Tibial nerve (tissue), 4 donors: ENCODE measurements at places on chromosomes 6 and 20. TPM values are rescaled to one million over a fixed set of nuclear protein-coding genes. Genes with fewer than 3 reads are reported as not detected.
A peak's percentile ranks its signal among the peaks of the same experiment; 100 is the strongest.

The MCM3 gene
- 67.1 TPM for total RNA-seq

The IPCEF1 gene
- 1.2 TPM for total RNA-seq

The TMEM200A gene
- total RNA-seq: 11.8 TPM

The TMEM181 gene
- total RNA-seq: 16.7 TPM

The ADGB gene
- total RNA-seq: not detected

The SAMD3 gene
- 0.78 TPM for total RNA-seq

DNA sequence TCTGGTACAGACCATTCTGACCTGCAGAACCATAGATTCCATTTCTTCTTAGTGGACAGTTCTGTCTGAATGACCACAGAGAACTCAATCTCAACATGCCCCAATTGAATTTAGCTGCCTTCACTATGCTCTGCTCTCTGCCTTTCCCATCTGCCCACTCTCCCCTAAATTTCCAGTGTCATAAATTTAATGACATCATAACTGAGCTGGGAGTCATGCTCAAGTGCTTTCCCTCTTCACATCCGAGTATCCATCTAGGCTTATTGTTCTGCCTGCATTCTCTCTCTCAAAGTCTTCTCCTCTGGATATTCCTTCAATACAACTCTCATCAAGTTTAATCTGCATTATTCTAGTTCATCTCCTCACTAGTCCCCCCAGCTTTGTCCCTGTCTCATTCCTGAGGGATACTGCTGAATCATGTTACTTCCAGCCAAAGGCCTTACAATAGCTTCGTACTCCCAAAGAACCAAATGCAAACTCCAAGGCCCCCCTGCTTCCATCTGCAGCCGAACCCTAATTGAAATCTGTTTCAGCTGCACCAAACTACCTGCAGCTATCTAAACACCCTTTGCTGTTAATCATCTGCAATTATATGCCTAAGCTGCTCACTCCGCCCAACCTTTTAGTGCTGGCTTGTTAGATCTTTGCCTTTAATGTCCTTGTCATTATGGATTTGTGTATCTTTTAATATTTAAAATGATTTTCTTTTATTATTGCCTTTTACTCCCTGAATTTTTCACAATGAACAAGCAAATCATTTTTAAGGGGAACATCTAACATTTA is 46.1 kb downstream of the SLC35B3 start:
- H3K4me1 ChIP-seq: no peaks in the 10 kb centered on the region
- no peak for DNase-seq
- no peaks in the 10 kb centered on the region for H3K27me3 ChIP-seq
- H3K27ac ChIP-seq: no peak overlapping the region
- H3K36me3 ChIP-seq: no peaks in the 10 kb centered on the region

- H3K36me3 ChIP-seq: no peaks in the 10 kb centered on the region
- no peaks in the 10 kb centered on the region for H3K27me3 ChIP-seq
- H3K4me3 ChIP-seq: no peak overlapping the region
- H3K4me1 ChIP-seq: peaks cover 4% of the 10 kb centered on the region
- no peak overlapping the region for H3K27ac ChIP-seq
- no peak for DNase-seq
These were observed 12.7 kb downstream of the STX11 start for GRCh38 chr6:144162977-144163376.

DNA sequence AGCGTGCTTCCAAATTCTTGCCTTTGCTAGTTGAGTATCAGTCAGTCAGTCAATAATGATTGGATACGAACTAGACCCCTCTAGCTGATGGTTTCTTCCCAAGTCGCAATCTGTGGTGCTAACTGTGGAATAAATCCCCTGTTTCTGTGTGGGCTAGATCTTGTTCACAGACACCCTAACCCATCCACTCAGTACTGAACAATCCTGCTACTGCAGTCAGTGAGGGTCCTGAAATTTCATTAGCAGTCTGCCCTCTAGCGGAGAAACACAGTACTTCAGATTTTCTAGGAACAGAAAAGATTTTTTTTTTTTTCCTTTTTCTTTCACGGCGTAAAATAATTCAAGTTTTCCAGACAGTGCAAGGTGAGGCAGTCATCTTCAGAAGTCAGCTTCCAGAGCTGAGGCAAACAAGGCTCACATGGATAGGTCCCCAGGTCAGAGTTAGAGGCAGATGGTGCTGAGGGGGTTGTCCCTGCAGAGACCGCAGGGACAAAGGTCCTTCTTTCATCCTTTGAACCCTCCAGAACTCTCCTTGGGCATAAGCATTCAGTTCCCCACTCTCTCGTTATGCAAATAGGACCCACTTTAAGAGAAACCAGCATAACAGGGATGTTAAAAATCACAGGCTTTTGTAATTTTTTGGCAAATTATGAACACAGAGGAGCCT is 119.6 kb downstream of the SCML4 start:
- H3K4me1 ChIP-seq: no peaks in the 10 kb centered on the region
- H3K27me3 ChIP-seq: no peaks in the 10 kb centered on the region
- DNase-seq: no peak
- no peak overlapping the region for H3K4me3 ChIP-seq

DNA sequence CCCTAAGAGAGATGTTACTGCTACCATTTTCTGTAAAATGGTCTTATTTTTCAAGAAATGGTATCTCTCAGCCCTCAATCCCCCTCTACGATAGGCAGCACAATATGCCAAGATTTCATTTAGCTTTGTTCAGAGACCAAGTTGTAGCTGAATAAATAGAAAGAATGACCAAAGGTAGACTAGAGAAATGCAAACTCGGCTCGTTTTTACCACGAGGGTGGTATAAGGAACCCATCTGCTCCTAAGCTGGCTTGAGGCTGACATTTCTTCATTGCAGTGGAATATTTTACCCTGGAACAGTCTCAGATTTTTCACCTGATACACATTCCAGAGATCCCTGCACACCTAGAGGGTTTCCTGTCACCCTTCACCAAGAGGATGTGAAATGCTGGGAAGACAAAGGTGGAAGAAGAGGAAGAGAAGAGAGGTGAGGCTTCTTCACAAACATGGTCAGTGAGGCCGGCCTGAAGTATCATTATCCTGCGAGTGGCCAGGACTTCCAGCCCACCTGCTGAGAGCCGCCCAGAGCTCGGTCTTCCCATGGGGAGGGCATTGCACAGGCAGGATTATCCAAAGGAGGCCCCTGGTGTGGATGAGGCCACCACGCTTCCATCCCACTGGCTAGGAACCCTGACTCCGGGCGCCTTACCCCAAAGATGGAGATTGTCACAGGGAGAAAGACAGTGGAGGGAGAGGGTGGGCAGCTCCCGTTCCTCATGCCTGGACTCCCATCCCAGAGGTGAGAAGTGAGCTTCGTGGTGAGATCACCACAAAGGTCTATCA is 57.1 kb upstream of the AFDN start:
- DNase-seq: no peak
- no peaks in the 10 kb centered on the region for H3K36me3 ChIP-seq
- H3K4me3 ChIP-seq: no peak overlapping the region
- H3K27ac ChIP-seq: no peak overlapping the region
- H3K27me3 ChIP-seq: no peaks in the 10 kb centered on the region

DNA sequence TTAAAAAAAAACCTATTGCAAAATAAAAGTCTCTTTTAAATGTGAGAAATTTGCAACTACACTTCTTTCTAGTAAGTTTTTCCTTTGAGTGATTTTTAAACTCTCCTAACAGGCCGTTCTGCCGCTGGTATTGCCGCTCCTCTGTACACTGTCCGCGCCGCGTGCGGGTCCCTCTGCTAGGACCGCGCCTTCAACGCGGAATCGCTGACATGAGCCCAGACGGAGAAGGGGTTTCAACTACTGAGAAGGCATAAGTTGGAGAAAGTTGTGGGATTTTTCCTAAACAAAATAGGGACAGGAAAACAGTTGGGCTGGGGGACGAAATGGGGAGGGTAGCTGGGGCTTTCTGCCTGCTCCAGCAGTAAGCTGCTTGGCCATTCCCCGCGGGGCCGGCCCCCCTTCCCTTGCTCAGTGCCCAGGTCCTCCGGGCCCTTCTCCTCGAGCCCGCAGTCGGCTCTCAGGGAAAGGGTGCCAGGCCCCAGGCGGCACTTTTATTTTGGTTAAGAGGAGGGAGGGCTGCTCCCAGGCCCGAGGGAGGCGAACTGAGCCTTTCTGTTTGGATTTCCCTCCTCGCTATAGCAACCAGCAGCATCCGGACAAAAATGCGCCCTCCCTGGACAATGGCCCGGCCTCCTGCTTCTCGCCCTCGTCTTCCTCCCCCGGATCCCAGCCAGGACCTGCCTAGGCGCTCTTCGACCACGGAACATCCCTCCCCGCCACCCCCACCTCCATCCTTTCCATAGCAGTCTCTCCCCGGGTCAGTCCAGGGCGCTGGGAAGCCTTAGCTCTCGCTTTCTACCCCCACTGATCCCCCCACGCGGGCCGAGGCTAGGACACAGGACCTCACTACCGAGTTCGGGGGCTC is 6.8 kb upstream of the POU3F2 start:
- DNase-seq: no peak
- no peaks in the 10 kb centered on the region for H3K36me3 ChIP-seq
- peaks cover 89% of the 10 kb centered on the region for H3K27me3 ChIP-seq
- H3K4me3 ChIP-seq: peak overlapping the region; percentile 39
- H3K4me1 ChIP-seq: peaks cover 22% of the 10 kb centered on the region
- peak overlapping the region; percentile 71 for H3K27ac ChIP-seq

GRCh38 chr6:3447005-3447404 is 9.8 kb downstream of the SLC22A23 start:
- no peaks in the 10 kb centered on the region for H3K27me3 ChIP-seq
- H3K27ac ChIP-seq: no peak overlapping the region
- H3K4me3 ChIP-seq: no peak overlapping the region

GRCh38 chr6:41413250-41413649 is 77.8 kb downstream of the NCR2 start:
- no peaks in the 10 kb centered on the region for H3K27me3 ChIP-seq
- H3K27ac ChIP-seq: no peak overlapping the region
- no peak overlapping the region for H3K4me3 ChIP-seq
- H3K4me1 ChIP-seq: no peaks in the 10 kb centered on the region
- no peaks in the 10 kb centered on the region for H3K36me3 ChIP-seq

GRCh38 chr6:37994223-37994622 is 174.7 kb downstream of the ZFAND3 start:
- DNase-seq: no peak
- no peaks in the 10 kb centered on the region for H3K27me3 ChIP-seq
- no peaks in the 10 kb centered on the region for H3K36me3 ChIP-seq

GRCh38 chr20:1003920-1004697 is 2.0 kb upstream of the RSPO4 start:
- H3K27ac ChIP-seq: no peak overlapping the region
- H3K27me3 ChIP-seq: no peaks in the 10 kb centered on the region

DNA sequence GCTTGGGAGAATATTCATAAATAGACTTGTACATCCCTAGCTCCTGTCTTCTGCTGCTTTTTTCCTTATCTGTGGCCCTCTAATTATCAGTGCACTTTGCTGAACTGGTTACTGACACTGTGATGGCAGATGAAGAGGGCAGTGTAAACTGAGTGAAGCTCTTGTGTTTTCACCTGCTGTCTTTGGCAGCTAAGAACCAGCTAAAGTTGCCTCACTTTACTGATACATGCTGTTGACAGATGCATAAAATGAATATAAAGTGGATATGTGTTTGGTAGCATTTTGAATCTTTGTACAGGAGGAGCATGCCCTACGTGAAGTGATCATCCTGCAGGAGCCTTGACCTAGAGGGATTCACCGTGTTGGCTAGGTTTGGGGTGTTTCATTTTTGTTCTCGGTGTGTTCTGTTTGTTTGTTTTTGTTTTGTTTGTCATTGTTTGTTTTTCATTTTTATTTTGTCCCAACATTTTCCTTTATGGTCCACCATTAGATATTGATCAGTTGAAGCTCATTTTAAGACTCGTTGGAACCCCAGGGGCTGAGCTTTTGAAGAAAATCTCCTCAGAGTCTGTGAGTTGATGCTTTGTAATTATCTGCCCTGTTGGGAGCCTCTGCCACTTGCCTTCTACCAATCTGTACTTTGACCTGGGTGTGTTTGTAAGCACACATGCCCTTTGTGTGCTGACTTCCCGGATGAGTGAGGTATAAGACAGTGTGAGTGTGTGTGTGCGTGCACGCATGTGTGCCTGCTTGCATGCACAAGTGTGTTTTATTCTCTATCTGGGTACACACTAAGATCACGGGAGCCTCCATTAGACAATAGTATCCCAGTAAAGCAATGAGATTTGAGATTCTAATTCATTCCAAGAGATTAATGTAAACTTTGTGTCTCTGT is 34.6 kb upstream of the MAPK13 start:
- no peak for DNase-seq
- no peak overlapping the region for H3K4me3 ChIP-seq
- H3K4me1 ChIP-seq: no peaks in the 10 kb centered on the region
- no peaks in the 10 kb centered on the region for H3K36me3 ChIP-seq
- H3K27ac ChIP-seq: peak overlapping the region; percentile 61
- no peaks in the 10 kb centered on the region for H3K27me3 ChIP-seq

DNA sequence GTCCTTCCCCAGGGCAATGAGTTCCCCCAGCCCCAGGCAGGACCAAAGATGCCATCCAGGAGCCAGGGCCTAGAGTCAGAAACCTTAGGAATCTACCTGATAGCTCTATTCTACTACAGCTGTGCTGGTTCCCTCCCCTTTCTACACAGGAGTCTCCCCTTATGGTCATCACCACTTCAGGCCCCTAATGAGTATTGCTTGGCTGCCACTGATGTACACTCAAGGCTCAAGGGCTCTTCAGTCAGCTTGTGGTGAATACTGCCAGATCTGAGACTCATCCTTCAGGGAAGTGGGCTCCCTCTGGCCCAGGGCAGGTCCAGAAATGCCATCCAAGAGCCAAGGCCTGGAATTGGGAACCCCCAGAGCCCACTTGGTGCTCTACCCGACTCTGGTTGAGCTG is 248.6 kb downstream of the ALDH8A1 start:
- H3K27me3 ChIP-seq: no peaks in the 10 kb centered on the region
- no peak overlapping the region for H3K4me3 ChIP-seq
- H3K36me3 ChIP-seq: no peaks in the 10 kb centered on the region
- no peak for DNase-seq

- no peak overlapping the region for H3K4me3 ChIP-seq
- no peak for DNase-seq
- H3K27me3 ChIP-seq: no peaks in the 10 kb centered on the region
- H3K4me1 ChIP-seq: no peaks in the 10 kb centered on the region
These were observed 132.4 kb downstream of the BMP7 start for GRCh38 chr20:57133926-57134650.

- no peaks in the 10 kb centered on the region for H3K27me3 ChIP-seq
- H3K36me3 ChIP-seq: no peaks in the 10 kb centered on the region
- no peak overlapping the region for H3K4me3 ChIP-seq
- no peaks in the 10 kb centered on the region for H3K4me1 ChIP-seq
- H3K27ac ChIP-seq: no peak overlapping the region
- no peak for DNase-seq
These were observed 213.1 kb downstream of the PHACTR1 start for GRCh38 chr6:12929678-12930077.

GRCh38 chr20:62055106-62055861 is 10.4 kb downstream of the TAF4 start:
- H3K4me3 ChIP-seq: no peak overlapping the region
- H3K27ac ChIP-seq: no peak overlapping the region
- peaks cover 21% of the 10 kb centered on the region for H3K4me1 ChIP-seq
- H3K27me3 ChIP-seq: no peaks in the 10 kb centered on the region

DNA sequence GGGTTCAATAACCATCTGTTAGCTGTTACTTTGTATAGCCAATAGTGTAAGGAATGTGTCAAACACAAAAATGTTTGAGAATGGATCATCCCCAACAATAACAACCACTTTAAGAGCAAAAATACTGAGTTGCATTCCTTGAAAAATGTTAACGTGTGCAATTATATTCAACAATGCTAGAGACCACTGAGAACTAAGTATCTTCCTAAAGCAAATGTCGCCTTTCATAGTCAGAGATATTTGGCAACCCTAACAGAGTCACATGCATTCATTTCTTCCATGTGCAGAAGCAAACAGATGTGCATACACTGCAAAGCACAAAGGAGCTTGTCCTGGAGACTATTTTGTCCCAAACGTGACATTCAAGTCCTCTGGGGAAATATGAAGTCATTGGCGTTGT is 448.6 kb downstream of the GJA1 start:
- no peaks in the 10 kb centered on the region for H3K36me3 ChIP-seq
- no peak overlapping the region for H3K4me3 ChIP-seq
- H3K27me3 ChIP-seq: no peaks in the 10 kb centered on the region
